ENCODE measurements at places on chromosomes 11 and 22.

DNA sequence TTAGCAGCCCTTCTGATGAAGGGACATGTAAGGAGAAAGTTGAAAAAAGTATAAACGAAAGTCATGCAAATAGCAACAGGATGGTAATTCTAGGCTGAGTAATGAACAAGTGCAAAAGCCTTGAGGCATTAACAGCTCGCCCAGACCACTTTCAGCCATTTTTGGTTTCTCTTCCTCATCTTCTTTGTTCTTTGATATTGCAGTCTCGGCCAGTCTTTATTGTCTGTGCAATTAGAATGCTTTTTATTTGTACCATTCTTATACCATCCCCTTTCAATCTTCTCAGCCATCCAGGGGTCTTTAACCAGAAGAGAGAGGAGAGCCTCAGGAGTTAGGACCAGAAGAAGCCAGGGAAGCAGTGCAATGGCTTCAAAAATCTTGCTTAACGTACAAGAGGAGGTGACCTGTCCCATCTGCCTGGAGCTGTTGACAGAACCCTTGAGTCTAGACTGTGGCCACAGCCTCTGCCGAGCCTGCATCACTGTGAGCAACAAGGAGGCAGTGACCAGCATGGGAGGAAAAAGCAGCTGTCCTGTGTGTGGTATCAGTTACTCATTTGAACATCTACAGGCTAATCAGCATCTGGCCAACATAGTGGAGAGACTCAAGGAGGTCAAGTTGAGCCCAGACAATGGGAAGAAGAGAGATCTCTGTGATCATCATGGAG is 7.3 kb downstream of the TRIM34 start:
- no peak for DNase-seq

DNA sequence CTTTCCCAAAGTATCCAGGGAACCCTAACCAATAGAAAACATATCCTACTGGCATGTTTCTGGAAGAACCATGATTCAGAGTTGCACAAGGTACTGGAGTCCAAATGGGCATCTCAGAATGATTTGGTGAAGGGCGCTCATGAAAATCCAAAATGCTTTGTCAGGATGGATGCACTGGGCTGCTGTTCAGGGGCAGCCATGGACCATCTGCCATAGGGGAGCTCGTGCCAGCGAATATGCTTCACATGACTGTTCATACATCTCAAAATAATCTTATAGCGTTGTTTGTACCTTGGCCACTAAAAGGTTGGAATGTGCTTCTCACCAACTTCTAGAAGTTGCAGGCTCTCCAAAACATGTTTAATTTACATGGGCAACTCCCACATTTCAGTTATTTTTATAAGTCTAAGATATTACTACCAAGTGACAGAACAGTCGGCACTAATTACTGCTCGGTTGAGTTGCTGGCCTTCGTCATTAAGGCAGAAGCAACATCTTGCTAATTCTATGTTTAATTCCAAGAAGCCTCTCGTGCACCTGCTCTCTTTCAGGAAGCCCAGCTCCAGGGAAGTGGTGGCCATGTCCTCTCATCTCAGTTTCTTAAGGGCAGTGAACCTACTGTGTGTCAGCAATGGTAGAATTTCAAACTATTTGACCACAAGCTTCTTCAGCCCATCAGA is 1497.7 kb downstream of the TBC1D22A start:
- no peak for DNase-seq

DNA sequence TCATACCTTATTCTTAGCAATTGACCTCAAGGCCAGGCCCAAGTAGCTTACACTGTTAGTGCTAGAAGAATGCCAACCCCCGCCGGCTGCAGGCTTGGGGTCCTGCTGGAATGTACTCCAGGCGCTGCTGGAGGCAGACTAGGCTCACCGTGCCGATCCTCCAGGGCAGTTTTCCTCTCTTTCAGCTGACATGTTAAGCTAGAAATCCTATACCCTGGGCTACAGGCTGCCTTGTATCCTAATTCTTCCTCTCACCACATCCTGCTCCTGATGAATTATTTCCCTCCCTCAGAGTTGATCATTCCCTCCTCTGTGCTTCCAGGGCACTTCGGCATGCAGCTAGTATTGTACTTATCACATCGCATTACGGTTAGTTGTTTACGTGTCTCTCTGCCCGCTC is 3.4 kb downstream of the SPTBN2 start:
- no peak for DNase-seq

- DNase-seq, result no peak
Observed at GRCh38 chr11:87128372-87128771, 90.6 kb downstream of the TMEM135 start.

GRCh38 chr11:1202154-1202775 is 20.6 kb upstream of the MUC5B start:
- no peak for DNase-seq

DNA sequence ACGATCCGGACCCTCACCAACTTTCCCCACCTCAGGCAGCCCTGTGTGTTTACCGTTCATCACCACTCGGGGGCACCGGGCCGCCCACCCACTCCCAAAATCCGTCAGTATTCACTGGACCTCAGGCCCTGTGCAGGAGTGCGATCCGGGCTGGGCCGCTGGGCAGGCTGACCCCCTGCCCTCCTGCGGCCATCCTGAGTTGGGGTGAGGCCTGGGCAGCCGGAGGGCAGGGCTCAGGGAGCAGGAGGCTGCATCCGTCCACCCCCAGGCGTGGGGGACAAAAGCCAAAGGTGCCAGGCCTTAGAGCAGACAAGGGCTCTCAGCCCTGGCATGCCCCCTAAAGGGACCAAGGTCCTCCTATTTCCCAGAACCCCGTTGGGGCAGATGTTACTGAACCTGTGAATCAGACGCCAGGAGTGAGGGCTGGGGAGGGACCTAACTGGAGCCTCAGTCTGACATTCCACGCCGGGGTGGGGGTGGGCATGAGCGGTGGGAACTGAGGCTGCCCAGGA is 16.8 kb upstream of the TMEM191C start:
- no peak for DNase-seq

DNA sequence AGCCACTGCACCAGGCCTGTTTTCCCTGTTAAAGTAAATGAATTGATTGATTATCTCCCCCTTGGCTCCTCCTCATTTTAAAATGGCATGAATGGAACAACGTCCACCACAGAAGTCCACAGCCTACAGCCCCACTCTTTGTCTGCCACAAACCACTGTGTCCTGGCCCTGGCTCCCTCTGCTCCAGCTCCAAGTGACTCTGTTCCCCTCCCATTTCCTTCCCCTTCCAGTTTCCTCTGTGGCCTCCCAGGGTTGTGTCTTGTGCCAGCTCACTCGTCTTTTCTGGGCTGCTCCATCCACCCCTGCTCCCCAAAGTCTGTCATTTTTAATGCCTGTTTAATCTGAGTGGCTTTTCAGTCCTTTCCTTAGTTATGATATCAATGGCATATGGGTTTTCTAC is 52.4 kb upstream of the CD5 start:
- no peak for DNase-seq

- no peak for DNase-seq
Observed at GRCh38 chr11:72665911-72666472, 8.2 kb downstream of the PDE2A start.

- no peak for DNase-seq
Observed at GRCh38 chr22:42446151-42446550, 13.9 kb upstream of the NFAM1 start.

DNA sequence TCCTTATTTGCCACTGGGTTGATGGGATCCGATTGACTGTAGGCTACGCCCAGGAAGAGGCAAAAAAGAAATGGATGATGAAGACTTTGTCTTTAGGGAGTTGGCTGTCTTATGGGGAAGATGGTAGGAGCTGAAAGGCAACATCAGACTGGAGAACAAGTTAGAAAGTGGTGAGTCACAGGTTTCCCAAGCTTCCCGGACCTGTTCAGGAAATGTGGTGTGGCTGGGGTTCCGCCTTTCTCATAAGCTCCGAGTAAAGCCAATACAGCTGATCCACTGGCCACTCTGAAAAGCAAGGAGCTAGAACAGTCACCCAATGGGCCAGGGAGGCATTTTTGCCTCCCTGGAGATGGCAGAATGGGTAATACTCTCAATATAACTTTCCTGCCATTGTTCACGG is 194.5 kb downstream of the SNX19 start:
- DNase-seq, result no peak

All from NCI-H2081 (cell line).